ENCODE measurements at places on chromosomes 16 and 17. TPM values are rescaled to one million over a fixed set of nuclear protein-coding genes. Genes with fewer than 3 reads are reported as not detected.

The IGF2BP1 gene
- not detected for total RNA-seq

The KRT14 gene
- total RNA-seq = 0.56 TPM

The SLC38A8 gene
- not detected for total RNA-seq

The ITGA2B gene
- 0.82 TPM for total RNA-seq

The CYLD gene
- 38.4 TPM for total RNA-seq

The FOXL1 gene
- 0.09 TPM for total RNA-seq

Measured in omental fat pad (tissue), 4 donors.